ENCODE measurements at places on chromosomes 2 and 18.

DNA sequence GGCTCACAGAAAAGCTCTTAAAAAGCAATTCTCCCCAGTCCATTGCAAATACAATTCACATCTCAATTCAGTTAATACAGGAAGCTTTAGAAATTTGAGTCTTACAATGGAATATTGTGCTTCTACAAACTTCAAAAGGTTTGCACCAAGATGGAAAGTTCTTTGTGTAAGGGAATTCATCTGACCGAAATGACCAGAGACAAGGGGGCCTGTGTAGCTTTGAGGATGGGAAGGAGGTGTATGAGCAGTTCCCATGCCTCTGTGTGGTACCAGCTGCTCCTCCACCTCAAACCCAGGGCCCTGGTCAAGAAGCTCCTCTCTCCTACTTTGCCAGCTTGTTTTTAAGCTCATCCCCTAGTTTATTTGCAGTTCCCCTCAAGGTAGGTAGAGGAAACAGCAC, 312.8 kb upstream of the PKDCC start:
- no peak for DNase-seq

- DNase-seq, result no peak
Measured at GRCh38 chr2:20103530-20103929, 52.1 kb upstream of the LAPTM4A start.

DNA sequence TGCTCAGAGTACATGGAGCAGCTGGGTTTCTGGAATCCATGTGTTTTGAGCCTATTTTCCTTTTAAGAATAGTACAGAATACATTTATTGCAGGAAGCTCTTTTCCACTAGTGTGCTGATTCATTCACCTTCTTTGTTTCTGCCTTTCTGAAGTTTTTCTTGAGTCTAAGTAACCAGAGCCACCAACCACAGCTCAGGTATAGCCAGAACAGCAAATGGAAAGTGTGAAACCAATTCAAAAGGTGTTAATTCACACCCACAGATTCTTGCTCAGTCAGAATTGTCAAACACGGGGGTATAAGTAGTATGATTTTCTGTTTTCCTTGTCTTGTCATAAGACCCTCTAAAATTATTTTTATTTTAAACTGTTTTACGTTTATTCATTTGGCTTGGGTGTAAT, 75.9 kb upstream of the DYNAP start:
- no peak for DNase-seq

- no peak for DNase-seq
Measured at GRCh38 chr18:74360852-74361655, 45.4 kb downstream of the C18orf63 start.

DNA sequence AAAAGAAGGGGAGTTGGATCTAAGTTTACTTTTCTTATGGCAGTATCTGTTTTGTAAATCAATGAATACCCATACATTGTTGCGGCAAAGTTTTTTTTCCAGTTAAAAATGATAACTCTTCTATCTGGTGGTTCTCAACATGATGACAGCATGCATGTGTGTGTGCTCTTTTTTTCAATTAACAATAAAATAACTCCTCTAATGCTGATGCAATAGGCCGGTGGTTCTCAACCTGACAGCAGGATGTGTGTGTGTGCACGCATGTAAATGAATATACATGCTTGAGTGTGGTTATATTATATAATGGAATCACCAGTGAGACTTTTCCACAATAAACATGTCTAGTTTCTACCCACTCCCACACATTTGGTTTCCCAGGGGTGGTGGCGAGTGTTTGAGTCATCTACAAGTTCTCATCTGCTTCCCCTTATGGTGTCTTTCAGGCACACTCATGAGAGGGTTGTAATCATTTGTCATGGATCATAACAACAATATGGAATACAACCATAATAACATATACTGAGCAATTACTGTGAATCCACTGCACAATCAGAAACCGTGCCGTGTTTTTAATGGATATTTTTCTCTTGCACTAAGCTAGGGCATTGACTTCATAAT, 31.2 kb downstream of the PARD3B start:
- DNase-seq, result no peak

DNA sequence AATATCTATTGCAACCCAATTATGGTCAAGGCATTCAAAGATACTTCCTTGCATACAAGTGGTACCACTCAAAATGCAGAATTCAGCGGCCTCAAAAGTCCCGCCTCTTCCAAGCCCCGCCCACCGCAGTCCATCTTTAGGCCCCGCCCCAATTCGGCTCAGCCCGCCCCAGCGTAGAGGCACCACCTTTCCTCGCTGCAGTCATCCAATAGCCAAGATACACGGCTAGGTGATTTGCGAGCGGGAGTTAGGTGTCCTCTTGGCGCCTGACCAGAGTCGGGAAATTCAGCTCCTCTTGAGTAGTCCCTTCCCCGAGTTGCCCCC, 431 bp upstream of the SEC11C start:
- DNase-seq, result peak; percentile 82

DNA sequence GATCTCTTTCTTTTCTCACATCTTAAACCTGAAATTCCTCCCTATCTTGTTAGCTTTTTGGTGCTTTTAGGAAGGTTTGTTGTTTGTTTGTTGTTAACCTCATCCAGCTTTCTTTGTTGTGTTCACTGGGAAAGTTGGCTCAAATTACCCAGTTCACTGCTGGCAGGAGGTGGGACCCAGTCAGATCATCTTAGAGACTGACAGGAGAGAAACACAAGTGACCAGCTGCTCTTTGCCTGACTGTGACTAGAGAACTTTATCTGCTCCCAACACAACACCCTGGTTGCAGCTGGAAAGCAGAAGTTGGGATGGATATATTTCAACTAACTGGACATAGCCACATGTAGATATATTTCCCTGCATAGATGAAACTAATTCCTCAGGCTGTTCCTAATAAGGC, 10.0 kb downstream of the MAPK4 start:
- DNase-seq, result no peak

GRCh38 chr2:238433300-238433915, 6.7 kb downstream of the ASB1 start:
- no peak for DNase-seq

GRCh38 chr18:6571239-6571602, 156.5 kb upstream of the L3MBTL4 start:
- no peak for DNase-seq

- no peak for DNase-seq
Measured at GRCh38 chr2:216539791-216540241, 41.2 kb downstream of the RPL37A start.

- no peak for DNase-seq
Measured at GRCh38 chr18:79568543-79569205, 110.9 kb upstream of the CTDP1 start.

- DNase-seq, result no peak
Measured at GRCh38 chr2:130728007-130728454, 839 bp upstream of the GPR148 start.

DNA sequence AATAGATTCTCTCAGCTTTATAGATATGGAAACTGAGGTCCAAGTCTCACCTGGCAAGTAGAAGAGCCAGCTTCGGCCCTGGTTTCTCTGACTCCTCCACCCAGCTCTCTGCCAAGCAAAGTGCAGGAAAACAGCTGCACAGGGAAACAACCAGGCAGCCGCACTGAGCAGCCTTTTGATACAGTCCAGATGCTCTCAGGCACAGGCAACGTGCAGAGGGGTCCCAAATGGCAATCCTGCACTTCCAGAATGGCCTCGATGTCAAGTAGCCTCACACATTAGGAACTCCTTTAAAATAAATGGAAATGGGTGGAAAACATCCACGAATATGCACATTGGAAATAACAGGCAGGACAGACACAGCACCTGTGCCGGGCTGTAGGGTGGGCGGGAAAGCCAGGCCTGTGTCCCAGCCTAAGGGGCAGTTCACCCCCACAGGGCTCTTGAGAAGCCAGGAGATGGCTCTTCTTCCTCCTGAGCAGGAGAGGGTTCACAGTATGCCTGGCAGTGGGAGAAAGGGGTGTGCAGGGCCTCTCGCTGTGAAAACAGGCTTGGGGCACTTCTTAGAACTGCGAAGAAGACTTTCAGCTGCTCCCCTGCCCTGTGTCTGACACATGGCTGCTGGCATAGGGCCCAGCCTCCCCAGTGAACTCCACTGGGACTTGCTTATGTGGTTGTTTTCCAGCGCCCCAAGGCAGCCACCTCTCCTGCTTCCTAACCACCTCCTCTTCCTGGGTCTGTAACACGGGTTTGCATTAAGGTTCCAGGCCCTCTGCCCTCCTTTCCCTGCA, 63.9 kb upstream of the TUBA3E start:
- DNase-seq, result no peak
